ENCODE measurements at places on chromosomes 4 and X. TPM values are rescaled to one million over a fixed set of nuclear protein-coding genes. Genes with fewer than 3 reads are reported as not detected.

DNA sequence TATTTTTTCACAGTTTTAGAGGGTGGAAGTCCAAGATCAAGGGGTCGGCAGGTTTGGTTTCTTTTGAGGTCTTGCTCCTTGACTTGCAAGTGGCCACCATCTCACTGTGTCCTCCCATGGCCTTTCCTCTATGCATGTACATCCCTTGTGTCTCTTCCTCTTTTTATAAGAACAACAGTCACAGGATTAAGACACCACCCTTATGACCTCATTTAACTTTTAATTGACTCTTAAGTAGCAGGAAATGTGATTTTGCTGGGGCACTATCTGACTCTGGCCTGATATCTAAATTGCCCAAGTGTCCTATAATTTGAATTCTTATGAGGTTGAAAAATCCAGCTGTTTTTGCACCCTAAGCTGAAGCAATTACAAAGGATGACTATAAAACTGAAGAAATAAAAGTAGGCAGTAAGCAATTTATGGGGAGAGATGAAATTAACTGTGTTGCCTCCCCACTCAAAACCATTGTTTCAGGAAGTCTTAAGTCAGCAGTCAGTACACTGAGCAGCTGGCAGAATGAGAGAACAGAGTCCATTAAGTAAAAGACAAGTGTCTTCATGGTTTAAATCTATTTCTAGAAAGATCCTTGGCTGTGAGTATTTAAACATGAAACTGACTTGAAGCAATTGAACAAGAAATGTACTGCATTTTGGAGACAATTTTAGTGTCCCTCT lies 601.3 kb downstream of the SPRY1 start:
- DNase-seq, result no peak

DNA sequence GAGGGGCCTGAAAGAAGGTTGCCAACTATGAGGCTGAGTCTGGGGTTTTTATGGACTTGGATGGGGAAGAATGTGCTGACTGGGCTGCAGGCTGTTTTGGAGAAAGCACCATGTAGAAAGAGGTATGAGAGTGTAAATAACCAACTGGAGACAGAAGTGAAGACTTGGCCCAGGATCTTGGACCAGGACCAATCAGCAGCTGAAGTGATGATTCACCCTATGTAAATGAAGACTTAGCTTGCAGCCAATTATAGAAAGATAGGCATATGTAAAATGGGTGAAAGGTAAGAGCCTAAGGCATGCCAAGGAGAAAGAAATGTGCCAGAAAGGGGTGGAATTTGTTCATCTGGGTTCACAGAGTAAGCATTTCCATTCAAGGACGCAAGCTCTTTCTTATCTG lies 856.7 kb upstream of the PRKX start:
- no peak for DNase-seq

The SH3BGRL gene
- 176 TPM for total RNA-seq

GRCh38 chr4:128068918-128069317 lies 7.8 kb downstream of the LARP1B start:
- no peak for DNase-seq

DNA sequence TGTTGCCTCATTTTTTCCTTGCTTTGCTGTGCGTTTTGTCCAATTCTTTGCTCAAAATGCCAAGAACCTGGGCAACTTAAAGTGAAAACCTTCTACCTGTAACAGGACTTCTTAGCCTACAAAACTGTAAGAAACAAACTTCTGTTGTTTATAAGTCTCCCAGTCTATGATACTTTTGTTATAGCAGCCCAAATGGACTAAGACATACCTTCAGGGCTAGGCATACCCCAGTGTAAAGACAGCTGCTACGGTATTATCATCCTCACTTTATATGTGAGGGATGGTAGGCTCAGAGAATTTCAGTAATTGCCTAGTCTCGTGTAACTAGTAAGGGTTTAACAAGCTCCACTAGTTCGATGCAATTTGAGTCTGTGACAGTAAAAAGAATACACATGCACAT lies 6.0 kb upstream of the OPHN1 start:
- DNase-seq, result no peak

DNA sequence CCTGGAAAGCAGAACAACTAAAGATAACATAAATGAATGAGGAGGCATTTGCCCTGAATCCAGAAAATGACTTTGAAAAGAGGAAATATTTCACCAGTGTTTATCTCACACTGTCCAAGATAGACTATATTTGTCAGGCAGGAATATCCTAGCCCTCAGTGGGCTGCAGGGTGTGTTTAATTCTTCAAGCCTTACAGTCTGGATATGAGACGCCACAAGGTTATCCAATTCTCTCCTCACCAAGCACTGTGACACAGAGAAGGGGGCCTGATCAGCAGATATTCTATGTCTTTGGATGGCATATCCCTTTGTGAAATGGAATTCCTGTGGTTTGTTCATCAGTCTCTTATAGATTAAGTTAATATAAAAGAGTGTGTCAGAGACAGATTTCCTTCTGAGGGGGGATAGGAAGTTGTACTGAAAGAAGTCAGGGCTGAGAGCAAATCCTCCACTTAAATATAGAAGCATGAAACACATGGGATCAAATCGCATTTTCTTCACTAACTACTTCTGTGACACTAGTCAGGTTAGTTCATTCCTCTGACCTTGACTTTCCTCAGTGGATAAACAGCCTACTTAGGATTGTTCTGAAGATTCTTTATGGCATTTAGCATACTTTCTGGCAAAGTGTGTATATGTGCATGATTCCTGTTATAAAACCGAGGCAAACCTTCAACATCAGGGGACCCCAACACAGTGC lies 6.8 kb upstream of the G3BP2 start:
- no peak for DNase-seq

GRCh38 chr4:111405989-111406388 lies 739.3 kb upstream of the FAM241A start:
- no peak for DNase-seq

DNA sequence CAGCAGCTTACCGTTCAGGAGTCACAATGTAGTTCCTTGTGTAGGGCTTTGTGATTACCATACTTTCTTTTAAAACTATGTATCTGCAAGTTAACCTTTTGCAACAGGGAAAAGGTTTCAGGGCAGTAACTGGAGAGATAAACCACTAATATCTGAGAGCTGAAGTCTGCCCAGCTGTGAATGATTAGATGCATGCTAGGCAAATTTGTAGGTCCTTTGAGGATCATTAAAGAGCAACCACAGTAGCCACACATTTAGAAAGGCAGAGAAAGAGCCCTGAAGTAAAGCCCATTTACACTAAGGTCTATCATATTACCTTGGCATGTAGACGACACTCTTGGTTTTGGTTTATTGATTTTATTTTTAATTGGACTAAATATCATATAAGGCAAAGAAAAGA lies 60.0 kb downstream of the ATP8A1 start:
- DNase-seq, result no peak

The QDPR gene
- total RNA-seq, result 10.1 TPM
